Suppressor macrophage treated with lipopolysaccharide for 4 hours (primary cell): ENCODE measurements at places on chromosomes 16 and 17.

GRCh38 chr17:49198211-49198610, 12.2 kb downstream of the GNGT2 start:
- peak; percentile 40 for DNase-seq

DNA sequence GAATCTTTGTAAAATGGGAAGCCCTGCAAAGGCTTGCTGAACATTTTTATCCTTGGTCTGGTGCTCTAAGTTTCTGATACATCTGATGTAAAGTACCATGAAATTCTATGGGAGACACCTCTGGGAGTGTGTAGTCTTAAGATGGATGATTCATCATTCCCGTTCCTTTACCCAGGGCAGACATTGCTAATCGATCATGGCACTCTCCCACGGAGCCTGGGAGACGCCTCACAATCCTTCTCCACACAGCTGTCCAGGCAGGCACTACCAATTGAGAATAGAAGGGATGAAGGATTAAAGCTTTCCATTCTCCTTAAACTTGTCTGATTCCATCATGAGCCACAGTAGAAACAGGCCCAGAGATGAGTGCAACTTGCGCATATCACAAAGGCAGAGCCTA, 144.8 kb downstream of the GSG1L start:
- no peak for DNase-seq

- no peak for DNase-seq
Measured at GRCh38 chr17:28443901-28444638, 29.4 kb upstream of the SLC13A2 start.

DNA sequence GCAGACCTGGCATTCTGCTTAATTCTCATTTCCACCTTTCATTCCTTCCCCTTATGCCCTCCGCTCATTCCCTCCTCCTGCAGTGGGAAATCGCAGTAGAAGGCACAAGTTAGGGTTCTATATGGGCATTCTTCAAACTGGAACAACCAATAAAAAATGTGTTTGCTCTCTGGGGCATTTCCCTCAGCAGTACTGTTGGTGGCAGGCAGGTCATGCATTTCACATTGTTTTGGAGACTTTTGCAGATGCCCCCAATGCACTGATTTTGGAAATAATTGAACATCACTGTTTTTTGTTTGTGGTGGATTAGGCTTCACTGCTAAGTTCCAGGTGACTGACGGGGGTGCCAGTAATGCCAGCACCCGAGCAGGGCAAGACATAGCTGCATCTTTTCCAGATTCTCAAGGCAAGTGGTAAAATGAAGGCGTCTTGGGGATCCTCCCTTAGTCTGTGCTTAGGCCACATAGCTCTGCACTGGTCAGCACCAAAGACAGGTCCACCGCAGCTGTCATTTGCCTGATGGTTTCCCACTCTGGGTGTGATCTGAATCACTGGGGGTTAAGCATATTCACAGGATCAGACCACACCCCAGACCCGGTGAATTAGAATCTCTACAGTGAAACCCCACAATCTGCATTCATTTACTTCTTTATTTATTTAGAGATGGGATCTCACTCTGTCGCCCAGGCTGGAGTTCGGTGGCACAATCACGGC, 304.5 kb downstream of the CPPED1 start:
- no peak for DNase-seq

- peak; percentile 80 for DNase-seq
Measured at GRCh38 chr17:50087246-50087911, 7.8 kb upstream of the PDK2 start.

DNA sequence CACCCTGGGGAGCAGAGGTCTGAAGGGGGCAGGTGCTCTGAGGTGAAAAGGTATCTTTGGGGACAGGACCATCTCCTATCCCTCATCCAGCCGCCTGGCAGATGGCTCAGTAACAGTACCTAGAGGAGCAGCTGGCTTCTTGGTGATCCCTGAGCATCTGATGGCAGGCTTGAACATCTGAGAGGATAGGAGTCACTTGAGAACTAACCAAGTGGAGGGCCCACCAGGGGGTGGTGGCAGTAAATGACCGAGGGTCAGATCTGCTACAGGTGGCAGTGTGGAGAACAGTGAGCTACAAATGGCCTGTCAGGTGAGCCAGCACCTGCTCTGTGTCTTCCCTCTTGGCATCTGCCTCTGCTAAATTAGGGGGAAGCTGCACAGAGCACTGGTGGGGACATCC, 13.8 kb downstream of the HROB start:
- DNase-seq: no peak

- no peak for DNase-seq
Measured at GRCh38 chr17:16818340-16818739, 128.3 kb downstream of the CCDC144A start.

DNA sequence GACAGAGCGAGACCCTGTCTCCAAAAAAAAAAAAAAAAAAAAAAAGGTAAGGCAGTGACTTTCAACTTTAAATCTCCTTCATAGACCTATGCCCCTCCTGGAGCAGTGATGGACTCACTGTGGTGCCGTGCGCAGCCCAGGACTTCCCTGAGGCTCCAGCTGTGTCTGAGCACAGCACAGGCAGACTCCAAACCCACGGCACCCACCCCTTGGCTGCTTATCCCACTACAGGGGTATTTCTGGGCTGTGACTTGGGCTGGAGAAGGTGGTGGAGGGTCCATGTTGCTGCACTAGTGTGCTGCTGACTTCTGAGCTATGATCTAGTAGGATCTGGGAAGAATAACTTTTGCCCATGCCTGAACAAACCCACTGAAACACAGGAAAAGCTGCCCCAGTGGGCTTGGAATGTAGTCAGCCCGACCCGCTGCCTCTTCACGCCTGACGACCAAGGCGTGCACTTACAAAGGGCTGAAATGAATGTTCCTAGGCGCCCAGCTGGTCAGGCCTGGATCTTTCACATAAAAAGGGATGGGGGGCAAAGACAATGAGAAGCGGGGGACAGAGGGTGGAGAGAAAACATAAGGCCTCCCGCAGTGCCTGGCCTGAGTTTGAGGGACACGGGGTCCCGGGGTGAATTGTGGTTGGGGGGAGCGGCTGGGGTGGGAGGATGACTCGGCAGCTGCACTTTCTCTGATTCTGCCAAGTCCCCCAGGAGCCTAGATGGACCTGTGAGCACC, 83.0 kb downstream of the IRF8 start:
- no peak for DNase-seq

- DNase-seq: no peak
Measured at GRCh38 chr16:65988024-65988595, 378.4 kb upstream of the CDH5 start.

DNA sequence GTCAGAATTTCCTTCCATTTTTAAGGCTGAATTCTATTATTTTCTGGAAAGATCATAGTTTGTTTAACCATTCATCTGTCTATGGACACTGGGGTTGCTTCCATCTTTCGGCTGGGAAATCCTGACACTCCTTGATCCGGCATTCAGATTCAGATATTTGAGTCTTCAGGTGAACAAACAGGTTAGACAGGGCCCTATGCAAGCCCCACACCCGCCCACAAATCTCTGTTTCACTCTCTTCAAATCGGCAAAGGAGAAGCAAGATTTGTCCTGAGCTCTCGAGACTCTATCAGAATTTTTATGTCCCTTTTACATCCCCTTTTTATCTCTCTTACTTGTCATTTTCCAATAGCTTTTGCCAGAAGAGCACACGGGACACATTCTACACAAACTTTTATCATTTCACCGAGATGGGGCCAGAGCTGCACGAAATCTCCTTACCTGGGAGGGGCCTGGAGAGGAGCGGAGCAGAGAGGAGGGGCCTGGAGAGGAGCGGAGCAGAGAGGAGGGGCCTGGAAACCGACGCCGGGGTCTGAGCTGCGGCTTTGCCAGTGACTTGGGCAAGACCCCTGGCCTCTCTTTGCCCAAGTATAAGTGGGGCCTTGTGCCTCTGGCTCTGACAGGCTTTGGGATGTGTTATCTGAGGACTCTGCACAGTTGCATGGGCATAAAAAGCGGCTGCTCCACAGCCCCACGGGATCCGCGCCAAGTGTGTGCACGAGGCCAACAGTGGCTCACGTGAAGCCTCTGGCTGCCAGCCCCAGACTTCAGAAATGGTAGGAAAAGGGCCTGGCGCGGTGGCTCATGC, 54.3 kb upstream of the RBFOX3 start:
- no peak for DNase-seq

- DNase-seq: peak; percentile 72
Measured at GRCh38 chr16:89721546-89722391, 432 bp downstream of the ZNF276 start.

DNA sequence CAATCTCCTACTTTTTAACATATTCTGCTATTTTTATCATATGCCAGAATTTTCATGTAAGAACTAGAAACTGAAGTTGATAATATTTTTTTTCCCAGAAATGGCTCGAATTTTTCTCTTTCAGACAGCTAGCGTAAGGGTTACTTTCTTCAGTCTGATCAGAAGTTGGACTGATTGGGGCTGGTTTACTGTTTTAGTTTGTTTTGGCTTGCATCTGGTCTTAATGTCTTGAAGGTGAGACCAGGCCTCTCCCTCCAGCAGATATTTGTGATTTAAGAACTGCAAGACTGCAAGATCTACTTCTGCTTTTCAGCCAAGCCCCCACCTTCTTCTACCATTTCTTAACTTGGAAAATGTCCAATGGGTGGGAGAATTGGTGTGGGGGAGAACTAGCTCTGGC, 266.4 kb downstream of the HAPSTR1 start:
- DNase-seq: no peak

DNA sequence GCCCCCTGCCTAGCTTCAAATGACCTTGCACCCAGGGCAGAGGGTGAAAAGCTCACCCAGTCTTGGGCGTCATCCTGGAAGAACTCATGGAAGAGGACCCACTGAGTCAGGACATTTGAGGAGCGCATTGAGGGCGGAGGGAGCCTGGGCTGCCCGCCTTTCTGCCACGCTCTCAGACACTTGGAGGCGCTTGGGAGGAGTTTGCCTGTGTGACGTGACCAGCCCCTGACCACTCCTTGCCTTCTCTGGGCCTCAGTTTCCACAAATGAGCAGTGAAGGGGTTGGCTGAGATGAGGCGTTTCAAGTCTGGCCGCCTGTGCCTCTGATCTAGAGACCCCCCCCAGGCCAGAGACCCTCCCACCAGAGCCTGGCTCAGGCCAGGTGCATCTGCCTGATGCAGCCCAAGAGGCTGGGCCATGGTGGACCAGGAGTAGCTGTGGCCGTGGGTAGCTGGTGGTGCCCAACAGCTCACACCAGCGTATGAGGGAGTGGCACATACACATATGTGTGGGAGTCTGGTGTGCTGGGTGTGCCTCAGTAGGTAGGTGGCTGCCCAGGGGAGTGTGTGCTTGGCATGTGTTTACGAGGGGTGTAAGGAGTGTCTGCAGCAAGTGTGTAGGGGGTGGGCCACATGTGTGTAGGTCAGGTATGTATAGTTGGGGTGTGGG, 80.2 kb upstream of the TOB1 start:
- no peak for DNase-seq

GRCh38 chr17:75601057-75601987, 13.7 kb downstream of the MYO15B start:
- peak; percentile 54 for DNase-seq

GRCh38 chr16:22360963-22361659, 13.3 kb downstream of the CDR2 start:
- peak; percentile 27 for DNase-seq

DNA sequence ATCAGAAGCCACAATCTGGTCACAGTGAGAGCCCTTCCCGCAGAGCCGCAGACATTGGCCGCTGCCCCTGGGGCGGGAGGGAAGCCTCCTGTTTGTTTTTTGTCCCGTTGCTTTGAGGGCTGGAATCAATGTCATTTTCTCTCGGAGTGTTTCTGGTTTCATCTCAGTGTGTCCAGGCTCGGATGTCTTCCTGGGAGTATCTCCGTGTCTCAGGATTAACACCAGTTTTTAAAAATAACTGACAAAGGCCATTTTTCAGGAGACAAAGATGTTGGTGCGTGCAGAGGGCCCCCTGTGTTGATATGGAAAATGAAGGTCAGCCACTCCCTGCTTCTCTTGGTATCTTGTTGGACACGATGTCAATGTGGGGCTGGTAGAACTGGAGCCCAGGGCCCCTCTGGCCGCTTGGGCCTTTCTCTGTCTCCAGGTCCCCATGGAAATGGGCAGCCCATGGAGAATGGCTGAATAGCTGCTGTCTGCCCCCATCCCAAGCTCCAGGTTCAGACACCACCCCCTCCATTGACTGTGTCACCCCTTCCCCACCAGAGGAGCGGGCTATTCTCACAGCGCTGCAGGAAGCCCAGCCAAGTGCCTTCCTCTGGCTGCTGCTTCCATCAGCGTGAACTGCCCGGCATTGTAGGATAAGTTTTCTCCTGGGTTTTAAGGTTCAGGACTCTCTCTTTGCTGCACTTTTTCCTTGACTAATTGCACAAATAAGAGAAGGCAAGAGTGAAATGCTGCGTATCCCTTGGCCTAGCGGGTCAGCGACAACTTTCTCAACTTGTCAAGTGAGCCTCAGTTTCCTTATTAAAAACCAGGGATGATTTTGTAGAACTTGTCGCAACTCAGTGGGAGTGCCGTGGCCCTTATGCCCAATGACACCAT, 72.2 kb upstream of the METTL9 start:
- DNase-seq: no peak

DNA sequence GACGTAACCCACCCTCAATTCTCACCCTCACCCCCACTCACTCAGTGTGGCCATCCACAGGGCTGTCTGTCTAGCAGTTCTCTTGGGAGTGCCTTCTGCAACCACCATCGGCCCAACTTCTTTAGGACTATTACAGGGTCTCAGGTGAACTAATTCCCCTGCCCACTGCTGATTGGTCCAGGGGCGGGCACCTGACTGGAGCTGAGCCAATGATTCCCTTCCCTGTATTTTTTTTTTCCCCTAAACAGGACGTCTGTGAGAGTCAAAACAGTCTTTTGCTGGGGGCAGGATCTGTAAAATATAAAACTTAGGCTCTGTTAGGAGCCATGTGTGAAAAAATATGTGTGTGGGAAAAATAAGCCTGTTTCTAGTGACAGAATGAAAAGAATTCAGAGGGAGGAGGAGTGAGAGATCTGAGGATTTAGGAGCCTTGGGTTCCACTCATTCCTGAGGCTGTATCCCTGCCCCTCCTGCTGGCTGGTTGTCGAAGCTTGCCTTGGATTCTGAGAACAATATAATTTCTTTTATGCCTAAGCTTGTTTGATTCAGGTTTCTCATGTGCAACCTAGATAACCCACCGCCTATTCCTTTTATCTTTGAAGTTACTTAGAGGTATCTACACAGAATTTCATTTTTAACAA, 115.0 kb downstream of the SPACA3 start:
- no peak for DNase-seq
